ENCODE measurements at places on chromosomes 7 and 10. TPM values are rescaled to one million over a fixed set of nuclear protein-coding genes. Genes with fewer than 3 reads are reported as not detected.

HMX2 gene
- not detected for total RNA-seq

PRPF18 gene
- total RNA-seq = 24.8 TPM

TMEM176A gene
- 0.12 TPM for total RNA-seq

CPA4 gene
- 6.8 TPM for total RNA-seq

HTRA1 gene
- total RNA-seq = 428 TPM

SPAM1 gene
- total RNA-seq = not detected

All from hair follicle dermal papilla cell (primary cell).